Stimulated activated naive CD4-positive, alpha-beta T cell treated with Interleukin-2 at 50 U/mL for 16 hours (primary cell): ENCODE measurements at places on chromosomes 4 and X.

DNA sequence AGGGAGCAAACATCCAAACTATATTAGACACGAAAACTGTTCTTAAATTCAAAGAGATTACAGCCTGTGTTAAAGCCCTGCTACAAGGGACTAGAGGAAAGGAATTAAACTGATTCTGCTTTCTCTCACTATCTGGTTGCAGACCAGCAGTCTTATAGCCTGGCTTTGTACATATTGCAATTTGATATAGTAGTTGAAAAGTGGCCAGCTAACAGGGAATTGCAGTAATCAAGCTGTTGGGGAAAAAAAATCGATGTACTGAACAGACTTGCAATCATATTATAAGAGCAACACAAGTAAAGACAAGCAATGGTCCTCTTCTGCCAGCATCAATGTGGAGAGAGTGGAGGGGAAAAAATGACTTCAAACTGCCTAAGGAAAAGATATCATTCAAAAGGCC, 364.4 kb upstream of the EPHA5 start:
- no peak for DNase-seq

GRCh38 chr4:25513814-25514213, 136.8 kb downstream of the ANAPC4 start:
- no peak for DNase-seq

DNA sequence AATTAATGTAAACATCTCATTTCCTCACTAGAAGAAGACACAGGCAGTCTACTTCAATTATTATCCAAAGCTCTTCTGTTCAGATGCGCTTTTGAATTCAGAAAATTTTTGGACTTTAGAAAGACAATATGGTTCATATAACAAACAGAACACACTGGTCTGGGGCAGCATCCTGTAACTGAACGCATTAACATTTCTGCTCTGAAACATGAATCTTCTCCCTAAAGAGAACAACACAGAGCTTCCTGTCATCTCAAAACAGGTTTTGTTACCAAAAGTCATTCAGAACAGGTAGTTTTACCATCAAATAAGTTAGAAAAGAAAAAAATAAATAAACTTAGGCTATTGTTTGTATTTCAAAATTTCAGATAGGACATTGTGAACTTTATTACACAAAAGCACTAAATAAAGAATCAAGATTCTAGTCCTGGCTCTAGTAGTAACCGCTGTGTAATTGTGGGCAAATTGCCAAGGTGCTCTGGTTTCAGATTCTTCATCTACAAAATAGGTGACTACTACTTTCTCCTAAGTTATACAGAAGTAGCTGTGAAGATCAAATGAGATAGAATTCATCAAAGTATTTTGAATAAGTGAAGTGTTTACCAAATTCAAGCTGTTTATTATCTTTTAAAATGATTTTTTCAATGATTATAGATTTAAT, 252.3 kb upstream of the RASGEF1B start:
- DNase-seq: no peak

DNA sequence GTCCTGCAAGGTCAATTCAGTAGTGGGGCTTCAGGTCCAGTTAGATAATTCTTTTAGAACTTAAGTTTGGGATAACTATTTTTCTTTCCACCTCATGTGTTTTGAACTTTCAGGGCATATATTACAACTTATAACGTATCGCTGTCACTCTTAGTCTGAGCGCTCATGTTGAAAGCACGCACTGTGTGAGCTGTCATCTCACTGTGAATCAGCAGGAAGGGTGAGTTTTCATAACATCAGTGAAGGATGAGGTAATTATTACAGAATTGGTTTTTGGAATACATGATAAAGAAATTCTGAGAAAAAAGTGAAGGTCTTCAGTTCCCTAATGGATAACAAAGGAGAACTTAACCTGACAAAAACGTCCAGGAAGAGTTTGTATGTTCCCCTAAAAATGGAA, 45.1 kb upstream of the SLC4A4 start:
- DNase-seq: no peak

GRCh38 chrX:48589482-48590162, 7.7 kb upstream of the WDR13 start:
- DNase-seq: no peak

DNA sequence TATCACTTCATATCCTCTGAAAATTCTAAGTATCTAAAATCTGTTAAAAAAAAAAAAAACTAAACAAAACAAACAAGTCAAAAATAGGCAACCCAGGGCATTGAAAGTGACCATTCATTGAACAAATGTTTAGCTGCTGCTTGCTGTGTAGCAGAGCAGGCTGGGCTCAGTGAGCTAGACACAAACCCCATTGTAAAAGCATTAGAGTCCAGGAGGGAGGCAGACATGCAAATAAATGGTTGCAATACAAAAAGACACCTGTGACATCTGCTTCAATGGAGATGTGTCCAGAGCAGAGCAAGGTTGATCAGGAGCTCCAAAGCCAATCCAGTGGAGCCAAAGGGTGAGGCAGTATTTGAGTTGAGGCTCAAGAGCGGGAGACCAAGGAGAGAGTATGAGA, 267.3 kb upstream of the GATB start:
- DNase-seq: no peak

DNA sequence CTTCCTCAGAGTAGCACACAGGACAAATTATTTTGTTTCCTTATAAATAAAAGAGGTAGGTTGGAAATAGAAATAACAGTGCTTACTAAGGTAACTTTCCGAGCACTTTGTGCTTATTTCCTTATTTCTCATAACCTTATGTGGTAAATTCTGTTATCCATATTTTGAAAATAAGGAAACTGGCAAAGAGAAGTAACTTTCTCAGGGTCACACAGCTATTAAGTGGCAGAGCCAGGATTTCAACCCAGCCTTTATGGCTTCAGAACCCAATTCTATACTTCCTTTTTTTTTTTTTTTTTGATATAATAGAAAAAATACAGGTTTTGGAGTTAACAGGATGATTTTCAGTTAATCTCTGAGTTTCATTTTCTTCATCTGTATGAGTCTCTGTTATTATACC, 3.3 kb downstream of the UTP3 start:
- DNase-seq: no peak

- no peak for DNase-seq
Observed at GRCh38 chr4:130092187-130093015, 996.4 kb downstream of the C4orf33 start.

GRCh38 chrX:39814391-39814790, 283.4 kb downstream of the BCOR start:
- peak; percentile 14 for DNase-seq

- DNase-seq: no peak
Observed at GRCh38 chr4:4981427-4981826, 37.8 kb downstream of the CYTL1 start.

DNA sequence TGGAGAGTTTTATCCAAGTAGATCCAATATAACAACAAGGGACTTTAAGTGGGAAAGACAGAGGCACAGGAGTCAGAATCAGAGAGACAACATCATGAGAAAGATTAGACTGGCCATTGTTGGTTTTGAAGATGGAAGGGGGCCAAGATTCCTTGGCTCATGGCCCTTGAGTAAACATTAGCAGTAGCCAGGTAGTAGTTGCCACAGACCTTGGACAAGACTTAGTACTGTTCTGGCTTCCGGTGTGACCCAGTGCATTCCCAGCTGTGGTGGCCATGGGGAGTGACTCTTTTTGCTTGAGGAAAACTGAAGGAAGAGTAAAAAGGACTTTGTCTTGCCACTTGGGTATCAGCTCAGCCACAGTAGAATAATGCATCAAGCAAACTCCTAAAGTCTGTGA, 462.2 kb upstream of the CPXCR1 start:
- DNase-seq: no peak

DNA sequence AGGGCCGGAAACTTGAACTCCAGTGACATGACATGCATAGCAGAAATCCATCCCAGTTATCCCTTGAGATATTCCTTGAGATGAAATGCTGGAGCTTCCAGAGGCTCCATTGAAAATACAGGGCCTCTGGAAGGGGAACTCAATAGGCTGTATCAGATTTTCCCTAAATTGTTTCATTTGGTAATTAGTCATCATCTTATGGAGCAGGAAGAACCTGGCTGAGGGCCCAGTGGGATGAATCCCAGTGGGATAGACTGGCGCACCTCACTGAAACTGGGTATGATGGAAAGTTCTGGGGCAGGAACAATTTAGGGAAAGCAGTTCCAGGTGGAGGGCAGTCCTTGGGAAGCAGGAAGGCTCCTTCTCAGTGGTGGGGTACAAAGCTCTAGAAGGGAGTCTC, 307.8 kb upstream of the DIPK2B start:
- no peak for DNase-seq

GRCh38 chrX:53354669-53355068, 67.8 kb downstream of the SMC1A start:
- DNase-seq: no peak

DNA sequence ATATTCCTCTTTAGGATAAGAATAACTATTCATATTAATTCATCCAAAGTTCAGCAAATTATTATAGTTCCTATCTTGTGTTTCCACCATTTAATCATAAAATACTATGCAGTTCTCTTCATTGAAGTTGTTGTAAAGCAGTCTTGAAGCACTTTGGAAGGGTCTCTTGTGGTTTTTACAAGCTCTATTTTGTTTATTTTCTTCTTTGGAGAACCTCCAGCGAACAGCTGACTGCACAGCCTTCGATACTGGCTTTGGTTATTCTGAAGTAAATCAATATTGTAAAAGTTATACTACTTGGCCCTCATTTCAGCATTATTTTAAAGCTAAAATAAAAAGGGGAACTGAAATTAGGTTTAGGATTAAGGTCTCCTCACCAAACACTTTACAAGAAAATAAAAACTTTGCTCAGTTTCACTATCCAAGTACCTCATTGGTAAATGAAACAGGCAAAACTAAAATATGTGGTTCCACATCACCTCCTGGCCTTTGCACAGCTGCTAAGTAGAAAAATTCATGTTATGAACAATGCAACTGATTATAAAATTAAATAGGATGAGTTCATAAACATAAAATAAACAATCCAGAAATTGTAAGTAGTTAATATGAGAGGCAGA, 1629.2 kb upstream of the ADGRL3 start:
- no peak for DNase-seq

DNA sequence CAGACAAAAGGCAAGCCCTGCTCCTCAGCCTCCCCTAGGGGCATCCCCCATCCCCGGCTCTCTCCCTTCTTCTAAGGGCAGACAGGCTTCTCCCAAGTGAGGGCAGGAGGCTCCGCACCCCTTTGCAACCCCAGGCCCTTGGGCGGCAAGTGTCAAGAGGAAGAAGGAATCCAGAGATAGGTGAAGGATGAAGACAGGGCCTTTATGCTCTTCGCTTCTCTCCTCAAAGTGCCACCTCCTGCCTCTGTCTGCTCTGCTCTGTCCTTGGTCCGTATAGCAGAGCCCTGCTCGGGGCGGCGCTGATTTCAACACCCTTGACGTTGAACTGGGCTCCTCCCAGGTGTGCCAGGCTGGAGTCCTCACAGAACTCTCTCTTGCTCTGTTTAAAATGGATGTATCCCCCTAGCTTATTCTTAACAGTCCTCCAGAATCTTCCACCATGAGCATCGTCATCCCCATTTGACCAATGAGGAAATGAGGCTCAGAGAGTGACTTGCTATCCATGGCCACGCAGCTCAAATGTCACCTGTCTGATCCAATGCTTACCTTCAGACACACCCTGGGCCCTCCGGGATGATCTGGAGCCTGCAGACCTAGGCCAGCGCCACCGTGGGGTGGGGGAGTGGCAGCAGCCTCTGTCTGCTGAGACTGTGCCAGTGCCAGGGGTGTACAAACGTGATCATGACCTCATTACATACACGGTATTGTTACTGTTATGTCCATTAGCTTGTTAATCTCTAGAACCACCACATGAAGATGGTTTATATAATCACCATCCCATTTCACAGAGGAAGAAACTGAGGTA, 99.8 kb downstream of the PHKA2 start:
- DNase-seq: no peak

- DNase-seq: no peak
Observed at GRCh38 chr4:88859191-88859812, 161.7 kb upstream of the NAP1L5 start.

DNA sequence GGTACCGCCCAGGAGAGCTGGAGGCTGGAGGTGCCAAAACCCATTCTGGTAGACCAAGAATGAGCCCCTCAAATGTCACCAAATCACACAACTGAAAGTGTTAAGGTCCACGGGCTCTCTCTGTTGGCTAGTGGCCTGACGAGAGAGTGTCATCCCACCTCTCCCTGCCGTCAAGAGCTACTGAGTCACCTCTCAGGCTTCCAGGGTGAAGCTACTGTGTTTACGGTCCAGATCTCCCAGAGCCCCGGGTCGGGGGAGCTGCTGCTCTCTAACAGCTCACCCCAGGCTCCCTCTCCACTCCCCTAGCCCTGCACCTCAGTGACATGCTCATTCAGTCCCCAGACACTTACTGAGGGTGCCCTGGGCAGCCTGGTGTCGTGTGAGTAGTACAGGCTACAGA, 59.2 kb downstream of the ADGRG2 start:
- DNase-seq: no peak

GRCh38 chrX:102129473-102129872, 4.0 kb downstream of the TCEAL2 start:
- no peak for DNase-seq

- DNase-seq: no peak
Observed at GRCh38 chr4:122764821-122765215, 32.3 kb downstream of the BBS12 start.

DNA sequence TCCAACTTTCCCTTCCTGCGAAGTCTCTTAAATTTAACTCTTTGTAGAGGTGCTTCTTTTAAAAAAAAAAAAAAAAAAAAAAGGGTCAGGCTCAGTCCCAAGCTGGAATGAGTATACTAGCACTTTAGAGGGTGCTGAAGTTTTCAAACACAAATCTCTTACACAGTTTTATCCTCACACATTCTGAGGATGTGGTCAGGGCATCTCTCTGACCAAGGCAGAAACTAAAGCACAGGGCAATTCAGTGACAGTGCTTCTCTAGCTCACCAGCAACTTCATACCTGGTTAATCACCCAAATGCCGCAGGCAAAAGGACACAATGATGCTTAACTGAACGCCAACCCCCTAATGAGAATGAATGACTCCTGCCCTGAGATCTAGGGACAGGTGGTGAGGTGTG, 9.8 kb upstream of the PGM2 start:
- no peak for DNase-seq
